Stimulated activated CD4-positive, alpha-beta T cell treated with anti-CD3 and anti-CD28 coated beads, Interleukin-1b, Interleukin-23, amount 100 ng/mL, for 48 hours (primary cell): ENCODE measurements at places on chromosomes 16 and 17.
A peak's percentile ranks its signal among the peaks of the same experiment; 100 is the strongest.

GRCh38 chr16:270381-271255 is 5.1 kb downstream of the RGS11 start:
- no peak for DNase-seq

DNA sequence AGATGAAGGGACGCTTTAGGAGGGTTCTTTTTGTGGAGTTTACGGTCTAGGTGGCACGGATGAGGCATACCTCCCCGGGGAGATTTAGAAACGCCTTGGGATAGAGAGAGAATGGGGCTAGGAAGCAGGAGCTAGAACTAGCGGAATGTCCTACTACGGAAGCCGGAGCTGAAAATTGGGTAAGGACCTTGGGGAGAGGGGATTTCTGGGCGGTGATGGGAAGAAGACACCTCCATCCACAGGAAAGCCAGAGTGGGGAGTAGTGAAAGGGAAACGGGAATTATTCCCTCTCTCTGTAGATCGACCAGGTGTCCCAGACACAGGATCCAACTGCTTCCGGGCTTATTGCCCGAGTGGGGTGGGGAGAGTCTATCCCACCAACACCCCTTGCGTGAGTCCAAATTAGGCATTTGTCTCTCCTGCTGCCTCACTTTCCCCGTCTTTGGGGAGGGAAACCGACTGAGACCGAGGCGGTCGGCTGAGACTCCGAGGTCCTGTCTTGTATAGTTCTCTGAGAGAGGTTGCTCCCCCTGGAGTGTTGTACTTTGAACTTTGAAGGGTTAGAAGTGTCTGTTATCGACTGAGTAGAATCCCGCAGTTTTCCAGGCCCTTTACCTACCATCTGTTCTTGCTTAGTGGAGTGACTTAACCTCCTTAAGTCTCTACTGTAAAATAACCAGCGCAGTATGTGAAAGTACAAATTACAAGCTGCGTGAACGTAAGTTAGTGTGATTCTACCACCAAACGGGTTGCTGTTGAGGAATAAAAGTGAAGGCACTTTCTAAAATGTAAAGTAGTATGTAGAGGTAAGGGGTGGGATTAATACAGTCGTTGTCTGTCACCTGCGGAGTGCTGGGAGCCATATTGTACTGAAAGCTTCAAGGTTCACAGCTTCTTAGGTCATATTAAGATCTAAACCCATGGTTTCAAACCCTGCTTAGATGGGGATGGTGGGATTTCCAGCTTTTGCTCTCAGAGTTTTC is 1.0 kb downstream of the RSPRY1 start:
- no peak for DNase-seq

DNA sequence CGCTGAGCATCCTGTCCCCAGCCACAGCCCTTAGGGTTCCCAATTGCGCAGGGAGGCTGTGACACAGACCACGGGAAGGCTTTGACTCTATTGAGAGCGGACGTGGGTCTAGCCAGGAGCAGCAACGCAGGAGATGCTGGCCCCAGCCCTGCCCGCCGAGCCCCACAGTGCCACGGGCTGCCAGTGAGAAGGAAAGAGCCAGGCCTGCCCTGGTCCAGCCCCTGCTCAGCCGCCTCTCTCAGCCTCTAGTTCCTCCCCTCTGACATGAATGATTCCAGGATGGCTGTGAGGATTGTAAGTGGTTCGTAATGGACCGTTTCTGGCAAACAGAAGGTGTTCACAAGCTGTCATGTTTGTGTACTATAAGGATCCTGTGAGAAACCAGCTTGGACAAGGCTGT is 2.5 kb downstream of the BHLHA9 start:
- DNase-seq = no peak

GRCh38 chr17:20992987-20993862 is 49.6 kb downstream of the USP22 start:
- peak; percentile 71 for DNase-seq

DNA sequence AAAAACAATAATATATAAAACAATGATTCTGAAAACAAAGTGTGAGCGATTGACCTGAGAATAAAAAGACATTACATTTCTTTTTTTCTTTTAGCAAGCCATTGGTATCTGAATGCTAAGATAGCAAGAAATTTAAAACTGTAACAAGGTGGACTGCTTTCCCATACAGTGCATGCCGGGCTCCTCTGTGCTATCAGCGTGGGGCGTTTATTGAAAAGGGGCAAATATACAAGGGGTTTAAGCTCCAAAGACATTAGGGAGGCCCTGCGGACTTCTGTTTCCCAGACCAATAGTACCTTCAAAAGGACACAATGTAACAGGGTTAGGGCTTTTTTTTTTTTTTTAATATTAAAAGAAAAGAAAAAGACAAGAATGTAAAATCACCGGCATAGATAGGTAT is 261.3 kb downstream of the ZFHX3 start:
- DNase-seq = no peak

GRCh38 chr16:79209308-79209707 is 391.2 kb downstream of the MAF start:
- no peak for DNase-seq

- DNase-seq = no peak
Measured at GRCh38 chr17:61574542-61575351, 16.3 kb downstream of the NACA2 start.

- no peak for DNase-seq
Measured at GRCh38 chr17:37158290-37158689, 209.5 kb downstream of the AATF start.

- DNase-seq = no peak
Measured at GRCh38 chr16:49276646-49277385, 4.8 kb downstream of the CBLN1 start.

DNA sequence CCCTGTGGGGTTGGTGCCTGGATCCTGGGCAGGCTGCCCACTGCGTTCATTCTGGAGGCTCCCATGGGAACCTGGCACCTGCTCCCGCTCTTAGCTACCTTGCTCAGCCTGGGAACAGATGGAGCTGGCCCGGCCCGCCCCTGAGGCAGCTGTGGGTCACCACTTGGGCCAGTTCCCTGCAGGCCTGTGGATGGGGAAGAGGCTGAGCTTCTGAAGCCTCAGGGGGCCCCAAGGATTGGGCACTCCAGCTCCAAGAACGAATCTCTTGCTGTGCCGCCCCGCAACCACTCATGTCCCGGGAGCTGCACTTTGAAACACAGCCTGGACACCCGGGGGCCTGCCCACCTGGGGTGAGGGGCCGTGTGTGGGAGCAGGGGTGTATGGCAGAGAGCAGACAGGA is 37.7 kb downstream of the BAHCC1 start:
- DNase-seq = no peak
